ENCODE measurements at places on chromosomes 12 and 14.

- DNase-seq, result no peak
Measured at GRCh38 chr12:32031109-32031508, 71.9 kb downstream of the RESF1 start.

DNA sequence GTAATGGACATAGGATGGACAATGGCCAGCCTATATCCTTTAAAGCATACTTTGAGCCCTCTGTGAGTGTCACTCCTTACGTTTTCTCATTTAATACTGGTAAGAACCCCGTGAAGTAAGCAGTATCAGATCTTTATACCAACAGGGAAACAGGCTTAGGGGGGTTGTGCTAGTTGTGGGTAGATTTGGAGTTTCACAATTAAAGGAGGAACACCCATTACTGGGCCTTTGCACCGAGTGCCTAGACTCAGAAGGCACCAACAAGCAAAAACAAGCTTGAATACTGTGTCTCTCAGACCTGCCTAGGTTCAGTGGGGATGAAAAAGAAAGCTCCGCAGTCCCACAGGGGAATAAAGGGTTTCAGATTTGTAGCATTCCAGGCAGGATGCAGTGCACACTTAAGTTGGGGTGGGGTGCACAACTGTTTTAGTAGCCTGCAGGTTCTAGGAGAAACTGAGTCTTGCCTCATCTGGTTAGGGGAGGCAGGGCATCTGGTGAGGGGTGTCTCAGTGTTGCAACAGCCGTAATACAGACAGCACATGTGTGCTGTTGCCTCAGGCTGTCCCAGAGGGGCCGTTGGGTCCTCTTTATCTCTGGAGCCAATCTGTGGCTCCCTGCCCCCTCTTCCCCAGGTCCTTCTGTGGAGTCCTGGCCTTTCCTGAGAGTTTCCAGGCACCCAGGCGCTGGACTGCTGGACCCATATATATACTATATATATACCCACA is 51.2 kb downstream of the IRAK3 start:
- no peak for DNase-seq

DNA sequence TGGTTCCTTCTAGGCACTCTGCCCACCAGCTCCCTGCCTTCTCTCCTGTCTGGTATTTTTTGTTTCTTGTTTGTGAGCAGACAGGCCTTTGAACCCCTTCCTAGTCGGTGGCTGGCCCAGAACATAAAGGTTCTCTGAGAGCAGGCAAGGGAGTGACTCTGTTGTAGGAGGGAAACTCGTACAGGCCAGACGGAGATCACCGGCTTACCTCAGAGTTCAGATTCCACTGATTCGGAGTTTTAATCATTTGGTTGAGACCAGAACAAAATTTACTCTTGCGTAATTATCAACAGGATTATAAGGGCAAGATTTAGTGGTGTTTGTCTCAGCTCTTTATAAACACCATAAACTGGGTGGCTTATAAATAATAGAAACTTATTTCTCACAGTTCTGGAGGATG is 128.3 kb downstream of the PLXNC1 start:
- no peak for DNase-seq

DNA sequence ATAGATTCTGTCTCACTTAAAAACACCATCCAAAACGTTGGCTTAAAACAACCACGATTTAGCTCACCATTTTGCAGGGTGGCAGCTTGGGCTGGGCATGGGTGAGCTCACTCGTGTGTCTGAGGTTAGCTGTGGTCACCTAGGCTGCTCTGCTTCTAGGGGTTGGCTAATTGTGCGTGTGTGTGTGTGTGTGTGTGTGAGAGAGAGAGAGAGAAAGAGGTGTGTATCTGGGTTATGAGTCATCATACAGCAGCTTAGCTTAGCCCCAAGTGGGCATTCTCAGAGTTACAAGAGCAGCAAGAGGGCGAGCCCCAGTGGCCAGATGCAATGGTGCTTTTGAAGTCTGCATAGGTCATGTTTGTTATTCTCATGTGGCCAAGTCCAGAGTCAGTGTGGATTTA is 6.0 kb downstream of the FBXW8 start:
- no peak for DNase-seq

DNA sequence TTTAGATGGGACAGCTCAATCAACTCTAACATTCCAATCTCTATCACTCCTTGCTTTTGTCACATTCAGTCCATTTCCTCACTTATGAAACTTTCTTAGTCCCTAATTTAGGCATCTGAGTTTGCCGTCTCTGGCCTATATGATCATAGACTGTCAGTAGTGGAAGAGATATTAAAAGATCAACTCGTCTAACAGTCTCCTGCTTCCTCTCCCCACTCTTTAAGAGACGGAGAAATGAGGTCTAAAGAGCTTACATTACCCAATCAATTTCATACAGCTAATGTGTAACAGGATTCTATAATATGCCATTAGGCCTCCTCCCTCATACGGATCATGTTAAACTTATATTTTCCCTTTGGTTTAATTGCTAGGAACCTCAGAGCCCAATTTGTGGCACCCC is 6.5 kb upstream of the ATP23 start:
- DNase-seq, result no peak

DNA sequence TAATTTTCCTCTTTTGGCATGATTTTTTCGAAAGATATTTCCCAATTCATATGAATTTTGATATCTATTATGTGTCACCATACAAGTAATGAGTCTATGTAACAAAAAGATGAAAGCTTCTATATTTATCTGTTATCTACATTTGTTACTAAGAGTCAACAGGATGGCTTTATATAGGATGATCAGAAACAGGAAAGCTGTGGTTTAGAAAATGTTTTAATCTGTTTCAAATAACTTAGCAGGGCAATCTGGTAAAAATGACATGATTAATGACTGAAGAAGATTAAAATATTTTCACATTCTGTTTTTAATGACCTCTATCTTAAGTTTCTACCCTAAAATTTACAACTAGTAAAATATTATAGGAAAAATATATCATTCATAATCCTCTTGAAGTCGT is 105.8 kb downstream of the MSRB3 start:
- DNase-seq, result no peak

- no peak for DNase-seq
Measured at GRCh38 chr14:75578786-75579337, 442 bp downstream of the FLVCR2 start.

- DNase-seq, result no peak
Measured at GRCh38 chr12:10190558-10191388, 11.9 kb downstream of the TMEM52B start.

- no peak for DNase-seq
Measured at GRCh38 chr12:62484233-62484632, 17.6 kb downstream of the MON2 start.

DNA sequence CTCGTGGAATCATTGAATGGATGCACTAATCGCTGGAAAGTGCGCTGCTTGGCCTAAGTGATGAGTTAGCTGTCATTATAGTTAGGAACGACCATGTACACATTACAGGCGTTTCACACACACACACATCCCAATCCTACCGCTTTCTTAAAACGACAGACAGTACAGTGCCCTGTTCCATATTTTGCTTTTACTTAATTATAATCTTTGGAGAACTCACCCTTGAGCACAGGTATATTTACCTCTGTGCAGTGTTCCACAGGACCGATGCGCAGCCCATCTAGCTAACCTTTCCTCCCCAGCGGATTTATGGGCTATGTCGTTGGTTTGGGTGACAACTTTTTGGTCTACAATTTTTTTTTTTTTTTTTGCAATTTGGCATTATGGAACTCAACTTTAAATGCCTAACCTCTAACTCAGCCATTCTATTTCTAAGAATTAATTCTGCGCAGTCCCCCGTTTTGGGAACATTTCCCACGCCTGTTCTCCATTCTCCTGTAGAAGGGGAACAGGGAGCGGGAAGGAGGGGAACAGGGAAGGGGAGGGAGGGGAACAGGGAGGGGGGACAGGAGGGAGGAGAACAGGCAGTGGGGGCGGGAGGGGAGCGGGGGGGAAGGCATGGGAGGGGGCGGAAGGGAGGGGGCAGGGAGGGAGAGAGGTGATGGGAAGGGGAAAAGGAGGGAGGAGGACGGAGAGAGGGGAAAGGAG is 663 bp upstream of the ULK1 start:
- no peak for DNase-seq

DNA sequence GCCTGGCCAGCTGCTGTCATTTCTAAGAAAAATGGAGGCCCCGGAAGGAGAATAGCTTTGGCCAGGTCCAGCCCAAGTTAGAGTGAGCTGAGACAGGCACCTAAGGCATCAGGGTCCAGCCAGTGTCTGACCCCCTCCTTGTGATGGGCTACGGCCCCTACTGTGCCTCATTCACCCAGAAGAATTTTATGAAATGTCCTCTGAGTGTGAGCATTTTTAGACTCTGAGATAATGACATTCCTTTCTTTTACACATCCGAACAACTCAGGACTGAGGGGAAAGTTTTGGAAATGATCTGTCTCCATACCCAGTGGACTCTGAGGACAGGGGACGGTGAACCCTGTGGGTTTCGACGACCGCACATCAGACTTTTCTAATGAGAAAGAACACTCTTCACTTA is 50.4 kb downstream of the SLC24A4 start:
- no peak for DNase-seq

GRCh38 chr14:100056431-100056830 is 8.8 kb upstream of the EVL start:
- no peak for DNase-seq

DNA sequence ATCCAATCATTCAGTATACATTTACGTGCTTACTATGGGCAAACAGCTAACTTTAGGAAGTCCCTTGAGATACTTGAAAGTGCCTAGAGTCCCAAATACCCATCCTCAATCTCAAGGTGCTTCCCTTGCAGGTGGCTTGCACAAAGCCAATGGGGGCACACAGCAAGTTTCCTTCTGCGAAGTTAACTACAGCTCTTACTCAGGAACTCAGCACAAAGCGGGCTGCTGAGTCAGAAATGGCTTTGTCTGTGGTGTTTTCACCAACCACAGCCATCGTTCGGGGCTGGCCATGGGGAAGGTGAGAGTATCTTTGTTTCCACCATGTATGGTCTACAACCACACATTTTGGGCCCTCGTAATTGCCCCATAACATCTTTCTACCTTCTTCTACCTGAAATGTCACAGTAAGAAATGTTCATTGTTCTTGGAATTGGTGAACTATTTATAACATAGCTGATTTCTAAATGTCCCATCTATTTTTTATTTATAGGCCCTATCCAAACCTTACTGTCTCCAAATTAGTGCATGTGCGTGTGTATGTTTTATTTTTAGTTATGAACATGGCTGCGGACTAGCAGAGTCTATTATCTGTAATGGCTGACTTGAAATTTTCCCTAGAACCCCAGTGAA is 13.9 kb downstream of the MFAP5 start:
- no peak for DNase-seq

- DNase-seq, result no peak
Measured at GRCh38 chr12:117450209-117450608, 88.8 kb upstream of the NOS1 start.

- no peak for DNase-seq
Measured at GRCh38 chr14:87391066-87391465, 601.9 kb downstream of the GALC start.

Data from cortex of kidney (tissue), 1 donor.